Stimulated activated CD4-positive, alpha-beta T cell treated with anti-CD3 and anti-CD28 coated beads, Interleukin-1b, Interleukin-23, amount 100 ng/mL, for 1 hour (primary cell): ENCODE measurements at places on chromosomes 4 and X.

GRCh38 chrX:151729056-151729725, 5.4 kb upstream of the CNGA2 start:
- no peak for DNase-seq

GRCh38 chr4:41873380-41874295, 61.6 kb upstream of the TMEM33 start:
- DNase-seq: no peak

- no peak for DNase-seq
Observed at GRCh38 chrX:10296576-10296975, 139.8 kb downstream of the CLCN4 start.

- DNase-seq: no peak
Observed at GRCh38 chrX:47501226-47502074, 18.4 kb upstream of the ZNF41 start.
